ENCODE measurements at places on chromosomes 1 and 21.
A peak's percentile ranks its signal among the peaks of the same experiment; 100 is the strongest.

GRCh38 chr1:59346429-59346828 is 49.5 kb downstream of the FGGY start:
- DNase-seq, result no peak

- no peak for DNase-seq
Observed at GRCh38 chr1:237226177-237226944, 184.4 kb downstream of the RYR2 start.

- no peak for DNase-seq
Observed at GRCh38 chr1:165383067-165383466, 26.6 kb upstream of the LMX1A start.

DNA sequence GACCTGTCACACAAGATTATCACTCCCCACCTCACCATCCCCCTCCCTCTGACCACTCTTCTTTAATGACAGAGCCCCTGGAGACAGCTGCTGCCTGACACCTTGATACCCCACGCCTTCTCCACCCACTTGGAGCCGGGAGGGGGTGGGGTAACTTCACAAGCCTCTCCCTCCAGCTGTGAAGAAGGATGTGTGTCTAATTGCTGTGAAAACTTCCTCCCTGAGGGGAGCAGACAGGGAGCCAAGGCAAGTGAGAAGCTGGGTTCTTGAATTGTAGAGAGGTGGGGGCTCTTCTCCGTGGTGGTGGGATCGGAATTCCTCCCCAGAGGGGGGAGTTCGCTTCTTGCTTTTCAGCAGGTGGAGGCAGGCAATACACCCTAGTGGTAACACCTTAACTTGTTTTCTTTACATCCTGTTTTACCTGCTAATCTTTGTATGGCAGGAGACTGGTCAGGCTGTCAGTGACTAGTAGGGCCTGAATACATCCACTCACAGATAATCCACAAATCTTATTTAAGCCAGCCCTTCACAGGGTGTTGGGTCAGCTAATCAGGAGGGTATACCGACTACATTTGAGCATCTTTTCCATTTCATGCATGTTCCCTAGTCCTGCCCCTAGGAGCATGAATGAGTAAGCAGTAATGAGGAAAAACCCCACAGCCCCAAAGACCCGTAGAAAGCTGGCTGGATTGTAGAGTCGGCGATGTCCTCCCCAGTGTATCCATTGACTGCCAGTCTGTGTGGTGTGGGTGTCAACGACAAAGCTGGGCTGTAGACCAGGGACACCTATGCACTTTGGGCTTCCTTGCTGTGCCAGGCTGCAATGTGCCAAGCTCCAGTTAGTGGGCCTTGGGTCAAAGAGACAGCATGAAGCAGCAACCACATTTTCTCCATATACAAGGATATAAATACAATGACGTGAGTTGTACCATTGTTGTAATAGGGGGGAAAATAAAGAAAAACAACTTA is 57.3 kb downstream of the NFASC start:
- DNase-seq, result no peak

GRCh38 chr1:111727056-111727455 is 12.1 kb downstream of the INKA2 start:
- DNase-seq, result no peak

GRCh38 chr1:24596401-24596880 is 40.6 kb downstream of the NCMAP start:
- no peak for DNase-seq

DNA sequence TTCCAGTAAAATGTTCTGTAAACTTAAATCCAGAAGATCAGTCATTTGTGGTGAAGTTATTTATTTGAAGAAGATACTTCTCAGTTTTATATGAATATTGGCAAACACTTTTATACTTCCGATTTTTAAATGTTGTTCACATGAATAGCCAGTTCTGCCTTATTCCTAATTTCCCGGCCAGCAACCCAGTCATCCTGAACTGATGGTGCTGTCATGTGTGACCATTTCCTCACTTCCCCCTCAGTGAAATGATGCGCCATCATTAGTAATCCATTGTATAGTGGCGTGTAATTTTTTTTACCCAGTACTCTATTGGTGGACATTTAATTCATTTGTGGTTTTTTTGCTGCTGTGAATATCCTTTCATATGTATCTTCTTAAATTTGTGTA is 16.4 kb downstream of the GPSM2 start:
- no peak for DNase-seq

DNA sequence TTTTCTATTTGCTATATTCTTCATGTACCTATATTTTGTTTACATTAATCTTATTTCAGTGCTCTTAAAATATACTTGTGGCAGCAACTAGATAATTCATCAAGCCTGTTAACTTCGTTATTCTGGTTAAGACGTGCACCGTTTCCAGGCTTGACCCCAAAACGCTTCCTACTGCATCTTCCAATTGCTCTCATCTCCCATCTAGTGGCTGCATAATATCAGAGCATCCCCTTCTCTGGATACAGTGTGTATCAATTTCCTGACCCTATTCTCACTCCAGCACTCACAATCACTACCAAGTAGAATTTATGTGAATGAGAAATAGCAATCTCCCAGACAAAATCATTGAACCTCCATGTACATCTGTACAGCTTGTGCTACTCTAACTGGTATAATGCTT is 1280.3 kb upstream of the B3GALT2 start:
- no peak for DNase-seq

- peak; percentile 52 for DNase-seq
Observed at GRCh38 chr1:207495801-207496792, at the start of gene CR1. CR1 (plus strand) TSS chr1:207496157; CDS start chr1:207496268, 111 bp downstream.

DNA sequence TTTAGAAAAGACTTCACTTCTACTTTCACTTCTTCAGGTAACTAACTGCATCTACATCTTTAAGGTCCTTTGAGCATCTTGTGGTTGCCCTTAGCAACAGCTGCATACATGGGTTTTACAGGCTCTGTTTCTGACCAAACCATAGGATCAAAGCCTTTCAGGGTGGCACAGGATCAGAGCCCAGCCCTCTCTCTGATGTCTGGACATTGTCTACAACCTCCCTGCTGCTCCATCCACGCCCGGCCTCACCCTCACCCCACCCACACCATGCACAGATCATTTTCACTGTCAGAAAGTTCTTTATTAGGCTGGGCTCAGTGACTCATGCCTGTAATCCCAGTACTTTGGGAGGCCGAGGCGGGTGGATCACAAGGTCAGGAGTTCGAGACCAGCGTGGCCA is 5.2 kb downstream of the NCF2 start:
- DNase-seq, result no peak

Data from KG1 (cell line).